ENCODE measurements at places on chromosomes 5 and 9. TPM values are rescaled to one million over a fixed set of nuclear protein-coding genes. Genes with fewer than 3 reads are reported as not detected.

PCA3 gene
- total RNA-seq, result not detected

CBY3 gene
- not detected for total RNA-seq

OTP gene
- total RNA-seq, result not detected

ADAMTSL2 gene
- total RNA-seq, result not detected

RLN2 gene
- total RNA-seq, result 2.4 TPM

NIPAL4 gene
- total RNA-seq, result 0.54 TPM

ENTREP1 gene
- not detected for total RNA-seq

UBE2QL1 gene
- total RNA-seq, result 0.39 TPM

LRRTM2 gene
- total RNA-seq, result 0.07 TPM

IFNA2 gene
- total RNA-seq, result not detected

SLC1A1 gene
- 0.12 TPM for total RNA-seq

PCDHAC2 gene
- total RNA-seq, result not detected

CNOT8 gene
- total RNA-seq, result 82.1 TPM

TSSK1B gene
- total RNA-seq, result not detected

All from T-helper 1 cell treated with Interleukin-12 subunit alpha and Interleukin-12 subunit beta and Interleukin-4 antibody, amounts not matched to agents 30 ng/mL and 1 ng/mL, for 36 hours (primary cell).